NCI-H526 treated with DMSO at 0.1 percent for 48 hours (cell line): ENCODE measurements at places on chromosomes 7 and 10.

DNA sequence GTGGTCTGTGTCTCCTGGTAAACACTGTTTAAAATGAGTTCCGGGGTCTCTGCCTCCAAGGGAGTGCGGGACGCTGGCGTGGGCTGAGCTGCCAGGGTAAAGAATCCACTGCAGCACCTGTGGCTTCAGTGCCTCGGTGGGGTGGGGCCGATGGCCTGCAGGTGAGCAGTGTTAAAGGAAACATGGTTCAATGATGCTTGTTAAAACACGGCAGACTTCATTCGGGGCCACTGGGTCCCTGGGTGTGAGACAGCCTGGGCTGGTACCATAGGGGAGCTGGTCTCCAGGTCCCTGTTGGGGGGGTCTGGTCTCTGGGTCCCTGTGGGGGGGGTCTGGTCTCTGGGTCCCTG, 24.9 kb upstream of the KNDC1 start:
- DNase-seq: no peak

- no peak for DNase-seq
These were observed 450.2 kb upstream of the GALNT17 start for GRCh38 chr7:70681469-70682350.

DNA sequence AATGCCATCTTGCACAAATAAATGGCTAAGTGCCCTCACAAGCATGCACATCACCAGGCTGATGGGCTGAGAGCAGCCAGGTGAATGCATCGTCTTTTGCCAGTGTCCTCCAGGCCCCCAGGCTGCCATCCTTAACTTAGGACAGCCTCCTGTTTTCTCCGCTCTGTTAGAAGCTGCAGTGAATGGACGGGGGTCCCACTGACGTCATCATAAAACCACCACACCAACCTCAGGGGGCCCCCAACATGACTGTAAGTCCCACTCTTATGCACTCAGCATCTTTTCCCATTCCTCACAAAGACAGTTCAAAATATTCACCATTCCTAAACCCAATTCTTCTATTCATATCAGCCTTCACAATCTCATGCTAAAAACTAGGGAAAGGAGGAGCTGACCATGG, 34.4 kb downstream of the GLI3 start:
- DNase-seq: no peak

DNA sequence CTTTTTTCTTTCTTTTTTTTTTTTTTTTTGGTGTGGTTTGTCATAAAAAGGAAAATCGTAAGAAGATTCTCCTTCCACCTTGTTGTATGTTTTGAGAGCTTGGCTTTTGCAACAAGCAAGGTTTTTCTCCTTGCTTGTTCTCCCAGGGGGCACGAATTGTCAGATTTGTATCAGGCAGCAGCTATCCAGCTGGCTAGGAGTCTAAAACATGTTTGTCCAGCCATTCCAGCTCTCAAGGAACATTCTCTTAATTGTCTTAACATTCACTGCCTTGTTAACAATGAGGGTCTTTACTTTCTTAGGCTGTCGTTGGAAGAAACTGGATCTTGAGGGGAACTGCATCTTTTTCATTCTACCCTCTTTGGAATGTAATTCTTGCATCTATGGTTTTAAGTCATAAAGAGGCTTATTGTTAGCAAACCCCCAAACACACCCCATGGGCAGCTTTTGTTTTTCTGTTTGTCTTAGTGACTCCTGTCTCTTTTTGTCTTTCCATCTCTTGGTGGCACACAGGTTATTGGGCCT, 14.6 kb downstream of the SHTN1 start:
- DNase-seq: no peak

GRCh38 chr10:97827702-97828291, 21.8 kb upstream of the GOLGA7B start:
- no peak for DNase-seq

GRCh38 chr10:84179059-84179710, 5.6 kb downstream of the GPR15LG start:
- peak; percentile 65 for DNase-seq

GRCh38 chr10:119801998-119802538, 70.6 kb downstream of the MCMBP start:
- DNase-seq: no peak
